Kidney capillary endothelial cell (primary cell): ENCODE measurements at places on chromosomes 4 and X.

GRCh38 chr4:90226734-90227133 is 99.5 kb downstream of the CCSER1 start:
- DNase-seq = no peak

DNA sequence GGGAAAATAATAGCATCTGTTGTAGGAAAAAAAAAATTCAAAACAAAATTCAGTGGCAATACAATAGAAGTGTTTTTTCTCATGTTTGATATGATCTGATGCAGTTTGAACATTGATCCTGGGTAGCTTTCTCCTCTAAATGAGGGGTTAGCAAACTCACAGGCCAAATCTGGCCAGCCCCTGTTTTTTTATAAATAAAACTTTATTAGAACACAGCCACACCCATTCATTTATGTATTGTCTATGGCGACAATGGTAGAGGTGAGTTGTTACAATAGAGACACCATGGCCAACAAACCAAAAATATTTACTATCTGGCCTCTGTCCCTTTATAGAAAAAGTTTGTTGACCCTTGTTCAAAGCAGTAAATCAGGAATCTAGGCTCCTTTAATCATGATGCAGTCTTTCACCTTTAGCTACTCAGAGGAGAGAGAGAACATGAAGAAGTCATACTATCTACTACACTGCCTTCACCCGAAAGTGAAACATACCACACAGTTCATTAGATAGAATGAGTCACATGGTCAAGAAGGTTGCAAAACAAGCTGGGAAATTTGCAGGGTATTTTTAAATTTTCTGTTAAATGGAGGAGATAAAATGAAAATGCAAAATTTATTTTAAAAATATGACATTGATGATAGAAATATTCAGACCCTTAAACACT is 186.6 kb upstream of the MAOA start:
- no peak for DNase-seq

- no peak for DNase-seq
Observed at GRCh38 chr4:141534985-141535384, 101.4 kb upstream of the IL15 start.

DNA sequence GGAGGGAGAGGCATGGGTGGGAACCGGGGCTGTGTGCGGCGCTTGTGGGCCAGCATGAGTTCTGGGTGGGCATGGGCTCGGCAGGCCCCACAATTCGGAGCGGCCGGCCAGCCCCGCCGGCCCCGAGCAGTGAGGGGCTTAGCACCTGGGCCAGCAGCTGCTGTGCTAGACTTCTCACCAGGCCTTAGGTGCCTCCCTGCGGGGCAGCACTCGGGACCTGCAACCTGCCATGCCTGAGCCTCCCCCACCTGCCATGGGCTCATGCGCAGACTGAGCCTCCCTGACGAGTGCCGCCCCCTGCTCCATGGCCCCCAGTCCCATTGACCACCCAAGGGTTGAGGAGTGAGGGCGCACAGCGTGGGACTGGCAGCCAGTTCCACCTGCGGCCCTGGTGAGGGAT is 573.9 kb downstream of the TMA16 start:
- DNase-seq = no peak

DNA sequence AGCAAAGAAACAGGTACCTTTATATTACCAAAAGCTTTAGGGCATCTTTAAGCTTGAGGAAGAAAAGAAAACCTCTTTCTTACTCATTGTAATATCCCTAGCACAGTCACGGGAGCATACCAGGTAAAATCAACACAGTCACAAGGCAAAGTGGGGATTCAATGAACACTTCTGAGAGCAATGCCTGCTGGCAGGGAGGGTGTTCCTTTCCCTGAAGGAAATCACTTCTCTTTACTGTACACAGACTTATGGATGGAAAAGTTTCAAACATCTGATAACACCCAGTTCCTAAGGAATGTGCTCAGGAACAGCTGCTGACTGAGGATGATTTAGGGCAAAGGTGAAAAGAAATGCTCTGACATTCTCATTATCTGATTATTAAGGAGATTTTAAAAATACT is 94.8 kb downstream of the MAML3 start:
- DNase-seq = no peak

DNA sequence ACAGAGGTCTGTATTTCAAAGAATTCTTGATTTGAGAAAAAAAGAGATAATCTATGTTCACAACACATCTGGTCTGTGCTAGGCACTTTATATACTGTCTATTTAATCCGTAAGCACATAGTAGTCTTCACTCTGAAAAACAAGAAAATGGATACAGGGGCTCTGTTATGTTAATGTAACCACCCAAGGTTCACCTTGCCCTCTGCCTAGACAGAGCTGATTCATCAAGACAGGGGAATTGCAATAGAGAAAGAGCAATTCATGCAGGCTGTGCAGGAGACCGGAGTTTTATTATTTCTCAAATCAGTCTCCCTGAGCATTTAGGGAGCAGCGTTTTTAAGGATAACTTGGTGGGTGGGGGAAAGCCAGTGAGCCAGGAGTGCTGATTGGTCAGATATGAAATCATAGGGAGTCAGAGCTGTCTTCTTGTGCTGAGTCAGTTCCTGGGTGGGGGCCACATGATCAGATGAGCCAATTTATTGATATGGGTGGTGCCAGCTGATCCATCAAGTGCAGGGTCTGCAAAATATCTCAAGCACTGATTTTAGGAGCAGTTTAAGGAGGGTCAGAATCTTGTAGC is 92.9 kb upstream of the TNIP3 start:
- DNase-seq = no peak

DNA sequence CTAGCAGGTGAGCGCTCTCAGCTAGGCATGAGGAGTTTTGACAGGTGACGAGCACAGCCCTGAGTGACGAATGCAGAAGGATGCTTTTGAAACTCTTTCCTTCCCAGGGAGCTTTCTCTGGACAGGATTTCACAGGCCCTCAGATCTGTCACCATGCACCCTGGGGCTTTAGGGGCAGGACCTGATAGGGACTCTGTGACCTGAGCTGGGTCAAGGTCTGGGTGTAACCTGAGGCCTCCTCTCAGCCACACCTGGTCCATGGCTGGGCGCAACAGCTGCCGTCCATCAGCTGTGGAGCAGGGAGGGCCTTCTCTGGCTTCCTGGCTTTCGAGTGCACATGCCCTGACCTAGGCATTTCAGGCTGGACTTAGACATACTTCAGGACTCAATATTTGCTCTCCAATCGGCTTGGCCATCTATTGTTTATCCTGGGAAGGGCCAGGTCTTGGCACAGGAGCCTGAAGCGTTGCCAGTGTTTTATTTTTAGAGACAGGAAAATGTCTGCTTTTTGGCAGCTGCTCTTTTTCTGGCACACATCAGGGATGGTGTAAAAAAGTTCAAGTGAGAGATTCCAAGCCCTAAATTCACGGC is 56.4 kb downstream of the C4orf51 start:
- DNase-seq = no peak
